Mammary epithelial cell (primary cell): ENCODE measurements at places on chromosomes 4 and X. TPM values are rescaled to one million over a fixed set of nuclear protein-coding genes. Genes with fewer than 3 reads are reported as not detected.

Gene ACTRT1
- not detected for polyA plus RNA-seq

Gene PTTG2
- not detected for polyA plus RNA-seq

Gene ANXA10
- polyA plus RNA-seq, result 0.05 TPM

Gene MAP3K15
- 0.05 TPM for polyA plus RNA-seq

Gene TBC1D9
- polyA plus RNA-seq, result 12.8 TPM

Gene GUCY1A1
- polyA plus RNA-seq, result 0.32 TPM

Gene COL4A6
- 24.7 TPM for polyA plus RNA-seq

Gene WNK3
- polyA plus RNA-seq, result 0.24 TPM
